Epithelial cell of proximal tubule (primary cell): ENCODE measurements at places on chromosomes 7 and 10. TPM values are rescaled to one million over a fixed set of nuclear protein-coding genes. Genes with fewer than 3 reads are reported as not detected.

- DNase-seq: no peak
Observed at GRCh38 chr7:2241580-2242540, at the start of the genes MRM2 and NUDT1. MRM2 (minus strand) TSS chr7:2242205; CDS start chr7:2242169, 36 bp downstream. NUDT1 (plus strand) TSS chr7:2242226; CDS start chr7:2244575, 2,349 bp downstream.

DNA sequence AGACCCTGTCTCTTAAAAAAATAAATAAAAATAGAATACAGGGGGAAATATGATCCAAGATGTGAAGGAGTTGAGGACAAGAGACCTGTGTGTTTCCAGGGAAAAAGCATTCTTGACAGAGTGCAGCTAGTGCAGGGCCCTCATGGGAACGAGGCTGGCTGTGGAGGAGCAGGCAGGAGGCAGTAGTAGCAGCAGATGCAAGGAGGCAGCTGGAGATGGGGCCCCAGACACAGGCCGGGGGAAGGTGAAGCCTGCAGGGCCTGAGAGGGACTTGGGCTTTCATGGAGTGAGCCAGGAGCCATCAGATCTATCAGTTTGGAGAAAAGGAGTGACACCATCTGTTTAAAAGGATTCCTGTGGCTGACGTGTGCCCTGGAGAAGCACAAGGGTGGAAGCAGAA is 71.4 kb upstream of the ZNF438 start:
- no peak for DNase-seq

The CTNNA3 gene
- under 0.01 and 0.46 TPM in 2 replicates for total RNA-seq

DNA sequence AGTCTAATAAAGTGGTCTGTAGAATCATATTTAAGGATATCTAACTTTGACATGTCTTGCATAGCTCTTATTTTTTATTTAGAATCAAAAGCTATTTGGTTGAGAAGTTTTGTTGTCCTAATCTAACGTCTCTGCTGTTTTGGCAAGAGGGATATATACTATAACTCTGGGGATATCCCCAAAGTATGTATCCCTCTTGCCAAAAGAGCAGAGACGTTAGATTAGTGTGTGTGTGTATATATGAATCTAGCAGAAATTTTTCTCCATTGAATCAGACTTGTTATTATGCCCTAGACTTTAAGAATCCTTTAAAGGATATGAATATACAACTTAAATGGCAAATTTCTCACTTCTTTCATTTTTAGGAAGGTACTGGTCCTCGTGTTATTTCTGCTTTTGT is 9.6 kb downstream of the SMC3 start:
- no peak for DNase-seq
